Left colon (tissue), 2 donors: ENCODE measurements at places on chromosomes 3 and 15.

DNA sequence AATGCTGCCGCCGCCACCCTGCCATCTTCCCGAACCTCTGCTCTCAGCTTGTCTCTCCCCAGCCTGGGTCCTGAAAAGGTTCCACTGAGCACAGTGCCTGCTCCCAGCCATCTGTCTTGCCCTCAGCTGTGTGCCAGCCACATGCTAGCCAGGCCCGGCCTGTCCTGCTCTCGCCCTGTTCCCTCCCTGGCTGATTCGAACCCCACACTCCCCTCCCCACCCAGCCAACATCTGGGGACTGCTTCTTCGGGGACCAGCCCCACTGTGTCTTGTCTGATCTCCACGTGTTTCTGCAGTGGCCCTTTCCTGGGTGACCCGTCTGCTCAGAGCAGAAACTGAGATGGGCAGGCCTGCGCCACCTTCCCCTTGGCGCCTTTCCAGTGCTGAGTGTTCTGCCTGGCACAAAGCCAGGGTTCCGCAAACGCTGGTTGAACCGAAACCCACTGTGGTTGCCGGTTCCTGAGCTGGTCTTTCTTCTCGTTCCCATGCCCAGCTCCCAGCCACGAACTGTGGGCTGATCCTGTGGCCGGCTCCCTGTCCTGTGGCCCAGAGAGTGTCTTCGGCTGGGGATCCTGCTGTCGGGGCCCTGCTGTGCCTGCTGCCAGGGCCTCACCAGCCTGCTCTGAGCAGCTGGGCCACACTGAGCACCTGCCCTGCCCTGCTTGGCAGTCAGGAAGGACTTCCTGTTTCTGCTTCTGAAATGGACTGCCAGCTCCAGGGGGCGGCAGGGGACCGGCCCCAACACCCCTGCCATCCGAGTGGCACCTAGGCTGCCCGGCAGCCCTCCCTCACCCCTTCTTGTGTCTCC, 62.7 kb upstream of the KLF13 start:
- peak; percentile 90 for DNase-seq

- DNase-seq = no peak
Observed at GRCh38 chr3:62103531-62103930, 269.8 kb downstream of the FEZF2 start.

DNA sequence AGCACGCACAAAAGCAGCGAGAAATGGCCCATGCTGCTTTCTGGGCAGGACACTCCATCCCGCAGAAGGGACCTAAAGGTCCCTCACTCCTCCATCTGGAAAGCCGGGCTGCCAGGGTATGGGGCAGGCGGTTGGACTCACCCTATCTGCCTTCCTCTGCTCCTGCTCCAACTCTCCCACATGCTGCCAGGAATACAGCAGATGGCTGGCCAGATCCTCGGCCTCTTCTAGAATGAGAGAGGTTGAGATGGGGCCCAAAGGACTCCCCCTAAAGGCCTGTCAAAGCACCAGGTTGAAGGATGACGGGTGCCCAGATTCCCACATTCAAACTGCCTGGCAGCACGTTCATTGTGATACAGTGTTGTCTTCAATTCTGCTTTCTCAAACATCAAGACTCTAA, 85.1 kb upstream of the C2CD4B start:
- no peak for DNase-seq

- DNase-seq = no peak
Observed at GRCh38 chr3:88150371-88150770, 612 bp downstream of the C3orf38 start.

- no peak for DNase-seq
Observed at GRCh38 chr3:160444411-160444810, 5.2 kb downstream of the TRIM59 start.

- DNase-seq = no peak
Observed at GRCh38 chr15:96225642-96226259, 104.7 kb upstream of the NR2F2 start.

GRCh38 chr15:92226020-92226612, 167.6 kb upstream of the ST8SIA2 start:
- no peak for DNase-seq

- DNase-seq = no peak
Observed at GRCh38 chr15:60009124-60009960, 5.2 kb downstream of the FOXB1 start.

GRCh38 chr3:27081566-27081965, 287.6 kb downstream of the NEK10 start:
- DNase-seq = no peak

- DNase-seq = no peak
Observed at GRCh38 chr15:97598353-97598798, 362.1 kb upstream of the ARRDC4 start.

DNA sequence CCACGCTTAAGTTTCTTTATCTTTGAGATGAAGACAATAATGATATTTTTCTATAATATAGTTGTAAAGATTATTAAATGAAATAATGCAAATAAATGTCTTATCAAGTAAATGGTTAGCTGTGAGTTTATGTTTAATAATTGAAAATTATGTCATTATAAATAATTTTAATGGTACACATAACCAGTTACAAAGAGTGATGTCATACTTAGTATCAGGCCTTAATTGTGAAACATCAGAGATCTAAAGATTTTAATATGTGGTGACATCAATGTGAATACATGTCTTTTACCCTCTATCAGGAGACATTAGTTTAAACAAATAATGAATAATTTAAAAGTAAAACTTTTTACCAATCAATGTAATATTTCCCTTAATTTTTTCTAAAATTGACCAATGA, 63.8 kb upstream of the P2RY1 start:
- DNase-seq = no peak

- no peak for DNase-seq
Observed at GRCh38 chr15:35910227-35910626, 364.3 kb upstream of the DPH6 start.
